ENCODE measurements at places on chromosomes 16 and 17. TPM values are rescaled to one million over a fixed set of nuclear protein-coding genes. Genes with fewer than 3 reads are reported as not detected.

Gene NPIPB2
- 8.7 TPM for total RNA-seq

Gene RNF157
- total RNA-seq: 45.3 TPM

Gene CARD14
- not detected for total RNA-seq

Gene SLC12A3
- not detected for total RNA-seq

Gene AIPL1
- not detected for total RNA-seq

DNA sequence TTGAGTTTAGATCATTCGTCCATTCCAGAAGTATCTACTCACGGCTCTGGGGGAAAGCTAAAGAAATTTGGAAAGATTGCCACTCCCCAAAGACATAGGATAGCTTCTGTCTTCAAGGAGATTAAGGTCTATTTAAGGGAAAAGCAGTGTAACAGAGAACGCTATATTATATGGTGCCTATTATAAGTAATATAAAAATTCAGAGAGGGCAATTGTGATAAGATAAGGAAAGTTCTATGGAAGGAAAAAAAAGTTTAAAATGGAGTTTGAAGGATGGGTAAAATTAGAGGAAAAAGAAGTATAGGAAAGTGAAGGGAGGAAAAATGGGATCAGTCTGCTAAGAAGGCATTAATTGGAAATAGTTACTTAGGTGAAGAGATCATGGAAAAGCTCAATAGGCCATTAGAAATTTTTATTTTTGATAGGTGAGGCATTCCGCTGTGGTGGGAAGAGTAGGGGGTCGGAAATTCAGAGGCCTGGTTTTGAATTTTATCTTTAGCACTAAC, 690 bp upstream of the CDC27 start:
- H3K27ac ChIP-seq: peak overlapping the region; percentile 91
- peaks cover 10% of the 10 kb centered on the region for H3K36me3 ChIP-seq
- H3K4me1 ChIP-seq: peaks cover 27% of the 10 kb centered on the region
- no peak for DNase-seq

- no peaks in the 10 kb centered on the region for H3K36me3 ChIP-seq
- DNase-seq: no peak
- H3K4me3 ChIP-seq: no peak overlapping the region
- peaks cover 16% of the 10 kb centered on the region for H3K27me3 ChIP-seq
These were observed 4.7 kb upstream of the SMTNL2 start for GRCh38 chr17:4579678-4580077.

GRCh38 chr17:20189979-20190378, 180.8 kb downstream of the SPECC1 start:
- no peaks in the 10 kb centered on the region for H3K36me3 ChIP-seq
- DNase-seq: no peak
- no peak overlapping the region for H3K4me3 ChIP-seq
- H3K4me1 ChIP-seq: peaks cover 3% of the 10 kb centered on the region

GRCh38 chr17:12568358-12569251, 97.1 kb upstream of the MYOCD start:
- H3K27me3 ChIP-seq: no peaks in the 10 kb centered on the region
- DNase-seq: no peak
- no peaks in the 10 kb centered on the region for H3K36me3 ChIP-seq
- no peak overlapping the region for H3K27ac ChIP-seq

DNA sequence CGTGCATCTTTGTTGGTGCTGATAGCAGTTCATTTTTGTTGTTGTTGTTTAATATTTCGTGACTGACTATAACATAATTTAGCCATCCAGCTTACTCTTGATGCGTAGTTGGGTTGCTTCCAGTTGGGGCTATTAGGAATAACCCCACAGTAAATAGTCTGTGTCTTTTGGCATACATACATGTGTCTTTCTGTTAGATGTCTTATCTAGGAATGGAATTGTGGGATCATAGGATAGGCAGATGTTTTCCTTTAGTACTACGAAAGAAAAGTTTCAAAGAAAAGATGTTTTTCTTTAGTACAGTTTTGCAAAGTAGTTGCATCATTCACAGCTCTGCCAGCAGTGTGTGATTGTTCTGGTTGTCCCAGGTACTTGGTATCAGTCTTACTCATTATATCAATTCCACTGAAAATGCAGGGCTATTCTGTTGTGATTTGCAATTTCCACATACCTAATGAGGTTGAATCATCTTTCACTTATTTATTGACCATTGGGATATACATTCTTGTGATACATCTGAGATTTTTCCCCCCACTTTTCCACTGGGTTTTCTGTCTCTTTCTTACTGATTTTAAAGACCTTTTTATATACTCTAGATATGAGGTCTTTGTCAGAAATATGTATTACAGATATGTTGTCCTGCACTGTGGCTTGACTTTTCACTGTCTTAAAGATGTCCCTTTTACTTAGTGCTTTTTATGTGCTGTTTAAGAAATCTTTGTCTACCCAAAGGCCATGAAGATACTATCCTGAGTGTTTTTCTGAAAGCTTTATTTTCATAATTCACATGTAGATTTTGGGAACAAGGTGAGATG, 173.3 kb downstream of the MRTFB start:
- peaks cover 9% of the 10 kb centered on the region for H3K4me1 ChIP-seq
- peak; percentile 14 for DNase-seq
- H3K27ac ChIP-seq: peak overlapping the region; percentile 56
- no peak overlapping the region for H3K4me3 ChIP-seq

Measured in activated naive CD4-positive, alpha-beta T cell treated with anti-CD3 and anti-CD28 coated beads for 36 hours (primary cell).